ENCODE measurements at places on chromosomes 2 and 18. TPM values are rescaled to one million over a fixed set of nuclear protein-coding genes. Genes with fewer than 3 reads are reported as not detected.

- peaks cover 20% of the 10 kb centered on the region for H3K27me3 ChIP-seq
- no peak for DNase-seq
- no peak overlapping the region for H3K4me3 ChIP-seq
- no peak overlapping the region for H3K27ac ChIP-seq
Measured at GRCh38 chr2:237178396-237178795, 92.7 kb downstream of the COPS8 start.

DNA sequence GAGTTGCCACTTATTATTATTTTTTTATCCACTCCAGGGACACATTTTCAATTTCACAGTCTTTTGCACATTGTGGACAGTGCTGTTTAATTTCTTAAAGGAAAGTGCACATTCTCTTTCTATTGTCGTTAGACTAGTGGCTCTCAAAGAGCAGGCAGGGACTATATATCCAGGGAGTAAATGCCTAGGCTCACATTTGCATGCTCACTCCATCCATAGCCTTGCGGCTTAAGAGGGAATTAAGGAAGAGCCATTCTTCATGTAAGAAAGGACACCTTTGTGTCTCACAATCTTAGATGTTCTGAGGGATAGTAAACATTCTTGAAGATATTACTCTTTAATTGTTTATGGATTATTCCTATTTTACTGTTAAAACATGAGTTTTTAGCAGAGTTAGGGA lies 70.8 kb downstream of the FIGN start:
- peaks cover 13% of the 10 kb centered on the region for H3K36me3 ChIP-seq
- peaks cover 3% of the 10 kb centered on the region for H3K4me1 ChIP-seq
- H3K4me3 ChIP-seq, result no peak overlapping the region

DNA sequence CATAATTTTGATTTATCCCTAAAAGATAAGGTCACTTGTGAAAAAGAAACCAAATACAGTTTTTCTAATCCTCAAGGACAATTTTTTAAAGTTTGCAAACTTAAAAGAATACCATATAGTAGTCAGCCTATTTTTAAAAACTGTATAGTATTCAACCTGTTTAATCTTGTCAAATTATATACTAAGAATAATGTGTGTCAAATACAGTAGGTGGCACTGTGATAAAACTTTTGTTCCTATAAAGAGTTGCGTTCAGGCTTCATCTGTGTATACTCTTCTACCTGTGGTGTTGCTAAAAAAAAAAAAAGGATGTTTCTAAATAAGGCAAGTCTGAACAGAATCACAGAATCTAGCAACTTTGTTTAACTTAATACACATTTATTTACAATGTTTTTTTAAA lies 68.6 kb downstream of the CCDC138 start:
- no peaks in the 10 kb centered on the region for H3K4me1 ChIP-seq
- no peaks in the 10 kb centered on the region for H3K27me3 ChIP-seq
- no peak for DNase-seq
- peaks cover 46% of the 10 kb centered on the region for H3K36me3 ChIP-seq

GRCh38 chr18:3914109-3914508 lies 464.1 kb downstream of the TGIF1 start:
- H3K27me3 ChIP-seq, result no peaks in the 10 kb centered on the region
- DNase-seq, result no peak
- no peak overlapping the region for H3K4me3 ChIP-seq
- H3K4me1 ChIP-seq, result peaks cover 2% of the 10 kb centered on the region
- no peaks in the 10 kb centered on the region for H3K36me3 ChIP-seq
- no peak overlapping the region for H3K27ac ChIP-seq

- no peak for DNase-seq
- H3K4me3 ChIP-seq, result no peak overlapping the region
- H3K36me3 ChIP-seq, result peaks cover 14% of the 10 kb centered on the region
- no peaks in the 10 kb centered on the region for H3K4me1 ChIP-seq
- no peaks in the 10 kb centered on the region for H3K27me3 ChIP-seq
Measured at GRCh38 chr18:49934457-49934856, 121.1 kb upstream of the ACAA2 start.

DNA sequence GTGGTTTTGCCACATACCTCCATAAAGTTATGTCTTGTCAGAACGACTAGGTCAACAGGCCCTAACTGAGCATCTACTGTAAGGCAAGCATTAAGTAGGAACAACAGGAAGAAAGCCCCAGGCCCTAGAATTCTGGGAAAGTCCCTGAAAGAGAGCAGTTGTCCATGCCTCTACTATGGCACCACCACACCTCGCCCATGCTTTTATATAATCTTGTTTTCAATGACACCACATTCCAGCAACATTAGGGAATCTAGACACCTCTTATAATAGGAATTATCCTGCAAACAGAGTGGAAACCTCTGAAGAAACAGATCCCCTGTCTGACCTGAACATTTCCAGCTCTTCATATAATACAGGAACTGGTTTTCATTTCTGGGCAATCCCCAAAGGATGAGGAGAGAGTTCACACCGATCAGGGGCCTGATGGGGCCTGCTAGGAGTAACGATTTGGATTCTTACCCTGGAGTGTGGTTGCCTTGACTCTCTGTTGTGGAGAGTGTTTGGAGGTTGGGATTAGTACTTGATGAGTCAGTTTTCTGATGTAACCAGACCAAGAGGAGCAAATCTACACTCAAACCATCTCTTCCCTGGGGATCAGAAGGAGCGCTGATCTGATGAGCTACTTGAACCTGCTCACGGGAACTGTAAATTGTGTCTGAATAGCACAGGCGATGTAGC lies 31.9 kb upstream of the CEP68 start:
- DNase-seq, result no peak
- H3K27ac ChIP-seq, result no peak overlapping the region
- H3K36me3 ChIP-seq, result peaks cover 7% of the 10 kb centered on the region
- H3K4me1 ChIP-seq, result peaks cover 9% of the 10 kb centered on the region
- H3K27me3 ChIP-seq, result no peaks in the 10 kb centered on the region

TTC27 gene
- 20.5 TPM for total RNA-seq

PLEKHB2 gene
- total RNA-seq, result 38.8 TPM
